ENCODE measurements at places on chromosomes 2 and 18.

DNA sequence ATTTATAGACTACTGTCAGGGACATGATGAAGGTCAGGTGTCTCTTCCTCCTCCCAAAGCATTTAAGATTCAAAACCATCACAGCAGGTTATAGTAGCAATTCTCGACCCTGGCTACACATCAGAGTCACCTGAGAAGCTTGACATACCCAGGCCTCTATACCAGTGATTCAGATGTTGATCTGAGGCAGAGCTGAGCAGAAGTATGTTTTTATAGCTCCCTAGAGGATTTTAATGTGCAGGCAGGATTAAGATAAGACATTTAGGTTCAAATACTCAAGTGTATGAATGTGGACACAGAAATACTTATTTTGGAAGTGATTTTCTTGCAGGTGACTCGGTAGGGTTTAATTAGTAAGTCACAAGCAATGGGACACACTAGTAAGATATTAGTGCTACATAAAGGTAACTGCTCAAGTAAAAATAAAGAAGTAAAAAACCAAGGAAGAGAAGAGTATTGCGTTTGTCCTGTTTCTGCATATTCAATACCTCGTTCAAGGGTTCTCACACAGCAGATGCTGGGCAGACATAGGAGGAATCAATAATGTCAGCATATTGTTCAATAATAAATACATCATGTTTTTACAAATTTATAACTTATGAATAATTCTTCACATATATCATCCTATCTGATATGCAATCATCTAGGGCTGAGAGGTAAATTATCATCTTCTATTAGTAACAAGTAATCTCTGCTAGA, 7.0 kb downstream of the GCFC2 start:
- DNase-seq, result no peak

GRCh38 chr2:234467289-234467688, 29.6 kb downstream of the ARL4C start:
- no peak for DNase-seq

- DNase-seq, result peak; percentile 3
These were observed 112.1 kb downstream of the DTNB start for GRCh38 chr2:25561136-25561850.

- no peak for DNase-seq
These were observed 68.0 kb downstream of the COX7A2L start for GRCh38 chr2:42293019-42293418.

DNA sequence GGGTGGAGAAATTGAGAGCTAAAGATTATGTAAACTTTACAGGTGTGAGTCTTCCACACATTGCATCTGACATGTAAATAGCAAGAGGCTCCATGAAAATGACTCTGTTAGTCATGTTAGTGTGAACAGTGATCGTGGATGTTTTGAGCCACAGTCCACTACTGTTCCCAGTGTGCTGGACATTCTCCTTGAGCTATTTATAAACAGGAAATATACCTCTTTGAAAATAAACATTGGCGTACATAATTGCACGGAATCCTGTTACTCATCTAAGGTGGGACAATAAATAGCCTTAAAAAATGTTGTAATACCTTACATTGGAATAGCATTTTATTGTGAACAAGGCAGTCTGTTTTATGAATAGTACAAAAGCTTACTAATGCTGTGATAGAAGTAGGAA, 37.0 kb downstream of the LIMS1 start:
- no peak for DNase-seq

DNA sequence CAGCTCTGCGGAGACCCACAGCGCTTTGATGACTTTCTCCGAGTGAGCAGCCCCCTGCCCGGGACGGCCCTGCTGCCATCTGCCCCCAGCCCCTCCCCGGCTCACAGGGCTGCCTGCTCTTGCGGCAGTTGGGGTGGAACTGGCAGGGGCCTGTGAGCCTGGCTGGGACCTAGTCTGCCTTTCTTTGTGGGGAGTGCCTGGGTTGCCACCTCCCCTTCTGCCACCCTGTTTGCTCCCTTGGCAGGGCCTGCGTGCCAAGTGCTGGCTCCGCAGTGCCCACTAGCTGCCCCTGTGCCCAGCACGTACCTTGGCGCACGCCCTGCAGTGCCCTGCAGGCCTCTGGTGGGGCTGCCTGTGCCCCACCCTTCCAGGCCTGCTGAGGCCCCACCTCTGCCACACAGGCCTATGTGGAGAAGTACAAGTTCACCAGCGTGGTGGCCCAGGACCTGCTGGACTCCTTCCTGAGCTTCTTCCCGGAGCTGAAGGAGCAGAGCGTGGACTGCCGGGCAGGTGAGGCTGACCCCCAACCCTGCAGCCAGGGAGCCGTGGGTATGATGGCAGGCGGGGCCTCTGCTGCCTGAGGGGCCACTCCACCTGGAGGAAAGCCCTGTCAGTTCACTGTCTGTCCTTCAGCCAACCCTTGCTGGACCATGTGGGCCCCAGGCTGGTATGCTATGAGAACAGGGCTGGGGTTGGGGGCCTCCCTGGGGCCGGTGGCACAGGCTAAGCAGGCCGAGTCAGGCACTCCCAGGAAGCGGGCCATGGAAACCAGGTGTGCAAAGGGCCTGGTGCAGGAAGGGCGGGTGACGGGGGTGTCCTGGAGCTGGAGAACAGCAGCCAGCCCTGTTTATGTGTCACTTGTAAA, 7.0 kb downstream of the RNPEPL1 start:
- DNase-seq, result no peak

DNA sequence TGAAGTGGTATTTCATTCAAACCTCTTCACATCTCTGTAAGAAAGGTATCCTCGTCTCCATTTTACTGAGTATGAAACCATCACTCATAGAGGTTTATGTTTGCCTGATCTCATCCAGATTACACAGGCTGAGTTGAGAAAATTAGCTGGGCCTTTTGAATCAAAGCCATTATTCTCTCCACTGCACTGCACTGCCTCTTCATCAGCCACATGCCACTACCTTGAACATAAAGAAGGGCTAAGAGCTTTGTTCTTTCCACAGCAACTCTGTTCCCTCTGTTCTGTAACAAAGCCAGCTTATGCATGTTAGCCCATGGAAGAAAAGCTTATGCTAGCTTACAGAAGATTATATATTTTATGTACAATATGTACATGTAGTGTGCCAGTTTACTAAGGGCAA, 362.6 kb upstream of the DLGAP1 start:
- DNase-seq, result no peak

- DNase-seq, result no peak
These were observed 3.1 kb downstream of the SP140L start for GRCh38 chr2:230329946-230330605.

DNA sequence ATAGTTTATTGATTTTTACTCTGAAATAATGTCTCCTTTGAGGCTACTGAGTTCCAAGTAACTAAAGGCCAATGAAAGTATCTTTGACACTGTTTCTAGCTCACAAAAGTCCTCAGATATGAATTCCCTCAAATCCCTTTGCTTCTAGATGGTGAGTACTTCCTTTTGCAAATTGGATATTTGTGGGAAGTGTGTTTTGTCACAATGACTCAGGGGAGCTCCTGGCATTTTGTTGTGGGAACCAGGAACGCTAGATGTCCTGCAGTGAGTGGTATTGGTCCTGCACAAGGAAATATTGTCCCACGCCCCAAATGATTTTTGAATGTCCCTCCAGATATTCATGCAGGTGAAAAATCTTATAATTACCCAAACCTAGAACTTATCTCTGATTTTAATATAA, 24.3 kb downstream of the TACR1 start:
- DNase-seq, result no peak

- DNase-seq, result no peak
These were observed 12.6 kb upstream of the ICA1L start for GRCh38 chr2:202883987-202884675.

GRCh38 chr18:11526675-11527074, 82.7 kb upstream of the SLC35G4 start:
- no peak for DNase-seq

GRCh38 chr2:40016151-40016885, 237.3 kb upstream of the THUMPD2 start:
- DNase-seq, result no peak

DNA sequence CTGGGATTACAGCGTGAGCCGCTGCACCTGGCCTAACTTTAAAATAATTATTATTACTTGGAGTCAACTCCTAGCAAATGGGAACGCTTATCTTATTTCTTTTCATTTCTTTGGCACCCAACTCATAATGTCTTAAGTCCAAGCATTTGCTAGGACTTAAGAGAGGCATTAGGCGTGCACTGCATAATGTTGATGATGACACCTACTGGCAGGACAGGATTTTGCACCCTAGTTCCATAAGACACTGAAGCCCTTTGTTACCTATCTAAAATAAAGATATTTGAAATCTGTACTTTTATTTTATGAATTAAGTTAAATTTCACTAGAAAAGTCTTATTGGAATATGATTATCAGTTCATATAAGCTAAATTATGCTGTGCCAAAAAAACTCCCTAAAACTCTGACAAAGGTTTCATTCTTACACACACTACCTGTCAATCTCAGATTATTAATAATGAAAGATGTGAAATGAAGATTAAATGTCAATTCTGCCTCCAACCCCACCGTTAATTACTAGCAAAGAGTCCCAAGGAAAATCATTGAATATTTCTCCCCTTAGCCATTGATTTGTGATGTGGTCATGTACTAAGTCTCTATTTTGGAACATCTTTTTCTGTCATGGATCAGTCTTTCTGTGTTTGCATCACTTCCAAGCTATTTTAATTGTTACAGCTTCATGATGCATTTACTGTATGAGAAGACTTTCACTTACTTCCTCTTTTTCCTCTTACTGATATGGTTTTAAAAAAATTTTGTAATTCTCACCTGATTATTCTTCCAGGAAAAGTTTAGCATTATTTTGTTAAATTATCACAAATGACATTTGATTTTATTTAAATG, 12.7 kb upstream of the CDH2 start:
- no peak for DNase-seq

DNA sequence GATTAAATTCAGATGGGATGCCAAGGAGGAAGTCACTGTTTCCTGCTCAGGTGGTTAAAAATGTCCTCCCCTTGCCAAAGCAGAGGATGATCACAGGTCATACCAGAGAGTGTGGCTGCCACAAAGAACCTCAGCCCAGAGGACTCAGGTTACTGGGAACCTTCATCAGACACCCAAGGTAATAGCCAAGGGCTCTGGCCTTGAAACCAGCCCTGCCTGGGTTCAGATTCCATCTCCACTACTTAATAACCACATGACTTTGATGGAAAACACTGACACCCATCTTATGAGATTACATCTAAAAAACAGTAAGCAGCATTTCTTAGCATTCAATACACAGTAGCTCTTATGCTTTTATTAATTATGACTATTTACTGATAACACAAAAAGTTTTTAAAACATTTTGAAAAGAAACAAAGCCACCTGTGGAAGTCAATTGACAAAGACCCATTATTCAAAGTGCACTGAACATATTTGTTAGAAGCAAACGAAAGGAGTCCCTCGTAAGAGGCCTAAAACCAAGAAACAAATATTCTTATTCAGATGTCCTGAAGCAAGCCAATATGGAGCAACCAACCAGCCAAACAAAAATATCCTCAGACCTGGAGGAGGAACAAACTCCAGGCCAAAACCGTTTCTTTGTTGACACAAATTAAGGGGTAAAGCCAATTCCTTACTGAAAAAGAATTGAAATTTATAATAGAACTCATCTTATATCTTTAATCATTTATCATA, 241.5 kb downstream of the RNF152 start:
- DNase-seq, result no peak

DNA sequence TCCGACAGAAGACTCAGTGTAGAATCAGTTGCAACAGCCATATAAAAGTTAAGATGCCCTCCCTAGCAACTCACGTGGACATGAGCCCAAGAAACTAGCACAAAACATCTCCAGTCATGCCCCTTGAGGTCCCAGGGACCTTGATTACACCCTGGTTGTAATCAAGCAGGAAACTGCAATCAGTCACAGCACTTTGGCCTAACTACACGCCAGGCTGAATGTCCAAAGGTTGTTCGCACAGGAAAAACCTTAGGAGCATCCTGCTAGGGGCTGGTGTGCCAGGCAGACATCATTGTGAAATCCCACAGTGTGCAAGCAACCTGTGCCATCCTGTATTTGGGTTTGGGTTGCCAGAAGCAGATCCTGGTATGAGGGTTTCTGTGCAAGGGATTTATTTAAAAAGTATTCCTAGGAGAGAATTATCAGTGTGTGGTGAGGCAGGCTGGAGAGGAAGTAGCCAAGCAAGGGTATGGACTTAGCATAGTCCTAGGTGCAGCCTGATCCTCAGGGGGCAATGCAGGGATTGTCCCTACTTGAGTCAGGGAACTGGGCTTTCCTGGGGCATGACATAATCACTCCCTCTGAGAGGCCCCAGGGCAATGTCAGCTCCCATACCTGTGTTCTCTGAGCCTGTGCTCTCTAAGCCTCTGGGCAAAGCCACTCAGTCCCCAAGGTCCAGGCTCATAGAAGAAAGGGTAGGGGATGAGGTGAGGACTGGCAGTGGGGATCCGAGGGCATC, 17.8 kb upstream of the SULT1C2 start:
- DNase-seq, result no peak

DNA sequence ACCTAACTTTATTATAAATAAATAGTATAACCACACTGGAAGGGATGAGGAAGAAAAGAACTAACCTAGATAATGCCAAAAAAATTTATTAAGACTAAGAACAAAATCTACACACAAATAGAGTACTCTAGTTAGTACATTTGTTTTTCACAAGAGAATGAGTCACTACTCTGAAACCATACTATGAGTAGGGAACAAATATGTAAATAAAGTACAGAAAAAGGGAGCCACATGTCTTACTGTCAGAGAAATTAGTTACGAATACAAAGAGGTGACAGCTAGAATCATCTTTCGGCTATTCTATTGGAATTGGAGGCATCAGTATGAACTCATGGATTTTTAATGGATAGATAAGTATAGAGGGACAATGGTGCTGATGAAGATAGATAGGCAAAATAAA, 150.5 kb downstream of the COPS8 start:
- no peak for DNase-seq

GRCh38 chr2:239047420-239047819, 199.5 kb downstream of the TWIST2 start:
- no peak for DNase-seq

DNA sequence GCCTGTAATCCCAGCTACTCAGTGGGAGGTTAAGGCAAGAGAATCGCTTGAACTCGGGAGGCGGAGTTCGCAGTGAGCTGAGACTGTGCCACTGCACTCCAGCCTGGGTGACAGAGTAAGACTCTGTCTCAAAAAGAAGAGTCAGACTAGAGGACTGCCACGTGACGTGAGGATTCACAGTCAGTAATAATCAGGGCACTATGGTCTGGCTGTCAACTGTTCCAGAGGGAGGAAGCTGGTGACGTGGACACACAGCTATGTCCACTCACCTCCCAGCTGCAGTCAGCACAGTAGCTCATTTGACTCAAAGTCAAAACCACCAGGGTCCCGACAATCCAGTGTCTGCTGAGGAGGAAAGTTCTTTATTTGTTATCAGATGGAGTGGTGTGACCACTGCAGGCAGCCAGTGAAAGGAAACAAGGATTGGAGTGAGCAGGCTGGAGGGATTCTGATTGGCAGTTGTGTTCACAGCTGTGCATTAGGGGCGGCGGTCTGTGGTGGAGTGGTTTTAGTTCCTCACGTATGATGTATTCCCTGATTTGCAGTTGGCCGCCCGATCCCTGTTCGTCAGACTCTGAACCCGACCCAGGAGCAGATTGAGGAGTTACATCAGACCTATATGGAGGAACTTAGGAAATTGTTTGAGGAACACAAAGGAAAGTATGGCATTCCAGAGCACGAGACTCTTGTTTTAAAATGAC, 37.9 kb downstream of the MOGAT1 start:
- no peak for DNase-seq
